SHP77 (cell line): ENCODE measurements at places on chromosomes 4 and X.

GRCh38 chr4:110049951-110050925, 137.6 kb downstream of the EGF start:
- DNase-seq = no peak

- DNase-seq = no peak
These were observed 16.8 kb upstream of the AMOT start for GRCh38 chrX:112857478-112857878.

DNA sequence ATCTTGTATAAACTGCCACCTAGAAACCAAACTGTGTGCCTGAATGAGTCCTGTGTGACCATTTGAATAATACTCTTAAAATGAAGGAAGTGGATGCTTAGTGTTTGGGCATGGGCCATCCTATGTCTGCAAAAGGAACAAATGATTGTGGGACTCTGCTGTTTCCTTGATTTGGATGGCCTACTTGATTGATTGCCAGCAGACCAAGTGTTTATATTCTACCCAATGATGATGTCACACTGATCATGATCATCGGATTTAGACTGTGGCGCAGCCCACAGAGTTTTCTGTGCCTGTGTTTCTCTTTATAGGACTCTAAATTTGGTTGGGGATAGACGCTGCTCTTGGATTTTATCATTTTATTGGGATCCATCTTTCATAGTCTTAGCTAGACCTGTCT, 4.4 kb downstream of the SEPTIN11 start:
- DNase-seq = no peak

DNA sequence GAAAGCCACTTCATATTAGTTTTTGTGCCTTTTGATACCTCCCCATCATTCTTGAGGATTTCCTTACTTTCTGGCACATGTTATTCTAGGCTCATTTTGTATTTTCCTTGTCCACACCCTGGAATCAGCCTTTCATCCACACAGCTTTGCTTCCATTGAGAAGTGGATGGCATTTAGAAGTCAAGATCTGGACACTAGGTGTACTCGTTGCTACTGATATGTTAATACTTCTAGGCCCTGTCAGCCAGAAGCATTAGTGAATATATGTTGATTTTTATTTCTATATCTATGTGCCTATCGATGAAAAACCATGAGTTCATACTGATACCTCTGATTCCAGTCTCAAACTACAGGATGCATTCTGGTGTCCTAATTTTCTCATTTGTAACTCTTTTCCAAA, 73.2 kb downstream of the ARHGAP24 start:
- no peak for DNase-seq

DNA sequence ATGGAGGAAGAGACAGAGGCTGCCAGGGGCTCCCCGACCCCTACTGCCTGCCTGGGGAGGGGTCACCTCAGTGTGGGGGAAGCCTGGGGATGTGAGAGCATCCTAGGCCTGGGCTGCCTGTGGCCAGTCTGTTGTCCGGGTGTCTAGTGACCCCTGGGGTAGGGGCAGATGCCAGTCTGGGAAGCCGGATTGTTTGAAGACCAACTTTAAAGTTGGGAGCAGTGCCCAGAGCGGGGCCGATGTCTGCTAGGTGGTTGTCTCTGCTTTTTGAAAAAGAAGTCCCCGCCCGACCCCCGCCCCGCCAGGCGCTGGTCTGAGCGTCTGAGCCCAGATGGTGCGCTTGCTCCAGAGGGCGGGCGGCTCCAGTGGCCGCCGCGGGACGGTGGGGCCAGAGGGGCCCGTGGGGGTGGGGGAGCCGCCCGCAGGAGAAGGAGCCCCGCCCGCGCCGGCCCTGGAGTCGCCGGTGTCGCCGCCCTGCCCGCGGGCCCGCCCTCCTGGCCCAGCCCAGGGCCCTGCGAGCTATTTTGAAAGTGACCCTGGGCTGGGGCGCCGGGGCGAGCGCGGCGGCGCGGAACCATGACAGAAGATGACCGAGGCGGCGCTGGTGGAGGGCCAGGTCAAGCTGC, at the start of gene DOK7:
Gene DOK7, plus strand, starts transcription at position 517 of the 626 bp plus-strand sequence. Its CDS starts 70 bp downstream, at position 587.
- DNase-seq = no peak

DNA sequence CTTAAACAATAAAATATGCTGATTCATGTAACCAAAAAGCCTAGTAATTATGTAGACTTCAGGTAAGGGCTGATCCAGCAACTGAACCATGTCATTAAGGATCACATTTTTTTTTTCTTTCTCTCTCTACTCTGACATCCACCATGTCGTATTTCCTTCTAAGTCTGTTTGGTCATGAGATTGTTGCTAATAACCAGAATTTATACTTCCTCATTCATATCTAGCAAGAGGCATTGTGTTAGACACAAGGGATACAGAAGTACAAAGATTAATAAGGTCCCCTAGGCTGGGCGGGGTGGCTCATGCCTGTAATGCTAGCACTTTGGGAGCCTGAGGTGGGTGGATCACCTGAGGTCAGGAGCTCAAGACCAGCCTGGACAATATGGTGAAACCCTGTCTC, 24.1 kb downstream of the PHEX start:
- no peak for DNase-seq

DNA sequence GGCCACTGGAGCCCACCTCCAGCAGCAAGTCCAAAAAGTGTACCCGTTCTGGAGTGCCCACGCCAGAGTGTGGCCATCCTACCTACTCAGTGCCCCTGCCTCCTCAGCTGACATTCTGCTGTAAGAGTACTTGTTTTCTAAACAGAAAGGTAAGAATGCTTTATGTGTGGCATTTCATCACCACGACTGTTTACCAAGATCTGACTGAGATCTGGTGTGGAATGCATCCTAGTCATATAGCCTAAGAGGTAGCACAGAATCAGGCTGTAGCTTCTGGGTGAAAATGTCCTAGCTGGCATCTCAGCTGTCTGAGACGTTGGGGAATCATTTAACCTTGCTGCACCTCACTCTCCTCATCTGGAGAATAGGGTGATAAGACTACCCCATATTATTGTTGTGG, 638.7 kb upstream of the TENM3 start:
- DNase-seq = no peak

DNA sequence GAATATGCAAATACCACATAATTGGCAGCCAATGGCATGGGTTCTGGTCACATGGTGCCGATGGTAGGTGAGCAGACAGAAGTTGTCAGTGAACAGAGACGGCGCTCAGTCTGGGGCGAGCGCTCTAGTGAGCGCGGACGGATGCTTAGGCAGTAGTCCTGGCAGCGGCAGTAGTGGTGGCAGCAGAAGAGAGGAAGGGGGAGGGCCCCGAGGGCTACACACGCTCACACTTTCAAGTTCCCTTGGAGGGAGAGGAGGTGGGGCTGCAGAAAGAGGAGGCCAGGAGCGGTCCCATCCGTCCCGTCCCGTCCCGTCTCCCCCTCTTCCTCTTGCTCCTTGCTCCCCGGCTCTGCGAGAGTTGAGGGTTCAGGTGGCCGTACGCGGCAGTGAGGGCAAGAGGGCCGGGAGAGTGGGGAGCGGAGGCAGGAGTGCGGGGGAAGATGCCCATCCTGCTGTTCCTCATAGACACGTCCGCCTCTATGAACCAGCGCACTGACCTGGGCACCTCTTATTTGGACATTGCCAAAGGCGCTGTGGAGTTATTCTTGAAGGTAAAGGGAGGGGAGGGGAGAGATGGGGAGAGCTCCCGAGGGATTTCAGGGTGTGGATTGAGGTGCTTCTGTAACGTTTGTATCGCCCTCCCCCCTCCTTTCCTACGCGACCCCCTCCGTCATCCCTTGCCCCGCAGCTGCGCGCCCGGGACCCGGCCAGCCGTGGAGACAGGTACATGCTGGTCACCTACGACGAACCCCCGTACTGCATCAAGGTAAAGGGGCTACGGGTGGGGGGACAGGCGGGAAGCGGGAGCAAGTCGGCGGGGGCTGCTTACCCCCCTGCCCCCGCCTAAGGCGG, at the start of gene INTS6L:
Gene INTS6L, plus strand, starts transcription at position 108 of the 852 bp plus-strand sequence. Its CDS starts 333 bp downstream, at position 441.
- peak; percentile 78 for DNase-seq

DNA sequence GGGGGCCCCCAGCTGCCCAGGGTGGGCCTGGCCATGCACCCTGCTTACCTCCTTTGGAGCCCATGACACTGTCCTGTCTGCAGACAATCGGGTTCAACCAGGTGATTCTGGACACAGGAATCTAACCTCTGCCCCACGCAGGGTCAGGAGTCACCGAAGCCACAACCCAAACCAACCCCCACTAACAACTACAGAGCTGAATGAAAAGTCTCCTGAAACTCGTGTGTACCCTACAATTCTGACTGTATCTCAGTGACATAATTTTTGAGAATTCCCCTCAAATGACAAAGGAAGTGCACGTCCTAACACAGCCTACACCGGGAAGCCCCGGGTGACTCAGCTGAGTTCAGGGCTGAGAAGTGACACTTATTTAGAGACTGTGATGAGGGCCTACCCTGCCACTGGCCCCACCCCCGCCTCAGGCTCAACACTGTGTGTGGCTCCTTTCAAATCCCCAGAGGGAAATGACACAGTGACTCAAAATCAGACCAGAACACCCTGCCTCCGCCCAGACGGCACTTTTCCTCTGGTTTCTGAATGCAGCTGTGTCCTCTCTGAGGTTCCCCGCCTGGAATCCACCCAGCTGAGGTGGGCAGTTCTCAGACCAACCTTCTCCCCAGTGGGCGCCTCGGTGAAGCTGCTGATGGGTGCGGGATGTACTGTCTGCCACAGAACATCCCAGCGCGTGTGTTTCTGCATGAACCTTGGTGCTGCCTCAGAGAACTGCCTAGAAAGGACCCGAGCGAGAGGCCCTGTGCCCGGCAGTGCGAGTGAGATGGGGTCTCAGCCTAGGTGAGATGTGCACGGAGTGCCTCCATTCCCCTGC, 9.9 kb downstream of the TNIP2 start:
- no peak for DNase-seq

DNA sequence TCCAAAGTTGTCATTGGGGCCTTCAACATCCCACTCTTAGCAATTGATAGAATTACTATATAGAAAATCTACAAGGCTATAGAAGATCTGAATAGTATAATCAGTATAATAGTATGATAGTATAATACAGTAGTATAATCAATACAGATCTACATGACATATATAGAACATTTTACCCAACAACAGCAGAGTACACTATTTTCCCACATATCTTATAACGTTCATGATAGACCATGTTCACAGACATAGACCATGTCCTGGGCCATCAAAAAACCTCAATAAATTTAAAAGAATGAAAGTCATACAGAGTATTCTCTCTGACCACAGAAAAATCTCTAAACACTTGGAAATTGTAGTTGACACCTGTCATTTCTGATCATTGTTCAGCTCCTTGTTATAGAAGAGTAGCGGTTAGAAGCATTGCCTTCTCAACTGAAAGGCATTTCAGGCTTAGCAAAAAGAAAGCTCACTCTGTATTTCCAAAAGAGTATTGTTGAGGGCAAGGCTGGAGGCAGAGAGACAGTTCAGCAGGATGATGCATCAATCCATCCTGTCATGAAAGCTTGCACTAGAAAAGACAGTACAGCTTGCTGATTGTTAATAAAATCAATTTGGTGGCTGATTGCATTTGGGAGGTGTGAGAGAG, 38.8 kb upstream of the ARMCX5 start:
- DNase-seq = no peak

DNA sequence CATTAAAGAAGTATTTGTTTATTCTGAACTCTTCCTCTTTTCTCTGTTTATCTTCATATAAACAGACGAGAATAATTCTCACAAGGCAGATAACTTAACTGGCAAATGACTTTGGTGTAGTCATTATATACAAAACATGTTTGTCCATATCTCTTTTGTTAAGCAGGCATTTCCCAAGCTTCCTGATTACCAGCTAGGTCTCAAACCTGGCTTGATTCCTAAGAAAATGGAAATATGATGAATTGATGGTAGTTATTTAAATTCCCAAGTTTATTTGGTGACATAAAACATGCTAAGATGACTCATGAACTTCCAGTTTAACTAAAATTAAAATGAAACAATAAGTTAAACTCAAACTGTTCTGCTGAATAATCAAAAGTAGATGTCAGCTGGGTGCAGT, 96.8 kb downstream of the ARSJ start:
- DNase-seq = no peak

GRCh38 chrX:49064303-49064702, 5.5 kb downstream of the CCDC120 start:
- DNase-seq = no peak

GRCh38 chrX:10045327-10046000, 78.3 kb downstream of the CLDN34 start:
- no peak for DNase-seq

DNA sequence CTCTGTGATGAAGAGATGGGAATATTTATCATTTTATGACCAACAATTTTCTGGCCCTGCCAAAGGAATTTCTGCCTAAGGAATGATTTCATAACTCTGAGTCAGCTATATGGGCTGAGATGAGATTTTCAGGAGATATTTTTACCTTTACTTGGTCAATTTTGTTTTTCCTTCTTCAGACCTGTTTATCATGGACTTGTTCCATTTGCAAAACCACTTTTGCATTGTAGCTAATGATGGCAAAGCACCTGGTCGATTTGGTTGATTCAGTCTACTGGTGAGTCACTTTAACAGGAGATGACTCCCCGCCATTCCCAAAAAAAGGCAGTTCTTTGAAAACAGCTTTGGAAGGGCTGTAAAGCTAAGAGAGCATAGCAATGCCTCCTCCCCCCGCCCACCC, 53.3 kb downstream of the TEX13A start:
- DNase-seq = no peak

DNA sequence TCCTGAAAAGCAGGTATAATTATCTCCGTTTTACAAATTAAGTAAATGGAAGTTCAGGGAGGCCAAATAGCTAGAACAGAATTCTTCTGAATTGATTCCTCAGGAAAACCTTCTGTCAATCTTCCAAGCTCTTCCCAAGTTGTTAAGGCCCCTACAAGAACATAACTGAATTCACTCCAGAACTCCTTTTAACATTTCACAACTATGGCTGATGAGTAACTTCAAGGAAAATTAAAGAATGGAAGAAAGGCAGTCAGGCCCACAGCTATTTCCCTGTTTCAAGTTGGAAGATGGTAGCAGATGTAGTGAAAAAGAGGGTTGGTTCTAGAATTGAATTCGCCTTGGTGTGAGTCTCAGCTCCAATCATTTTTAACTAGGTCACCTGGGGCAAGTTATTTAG, 15.9 kb downstream of the SETD7 start:
- no peak for DNase-seq

DNA sequence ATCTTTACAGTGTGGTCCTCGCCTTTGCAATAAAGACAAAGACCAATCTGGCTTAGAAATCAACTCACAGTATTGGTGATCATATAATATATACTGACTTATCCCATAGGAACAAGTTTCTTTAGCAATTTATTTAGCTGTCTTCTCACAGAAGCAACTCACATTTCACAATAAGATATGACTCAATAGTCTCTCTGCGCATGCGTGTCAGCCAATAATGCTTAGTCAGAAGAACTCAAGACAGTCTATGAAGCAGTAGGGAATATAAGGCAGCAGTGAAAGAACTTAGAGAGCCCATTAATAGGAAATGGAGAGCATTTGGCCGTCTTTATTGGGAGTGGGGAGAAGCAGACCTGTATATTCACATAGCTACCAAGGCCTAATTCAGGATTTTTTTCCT, 216.7 kb downstream of the IL13RA2 start:
- DNase-seq = no peak

DNA sequence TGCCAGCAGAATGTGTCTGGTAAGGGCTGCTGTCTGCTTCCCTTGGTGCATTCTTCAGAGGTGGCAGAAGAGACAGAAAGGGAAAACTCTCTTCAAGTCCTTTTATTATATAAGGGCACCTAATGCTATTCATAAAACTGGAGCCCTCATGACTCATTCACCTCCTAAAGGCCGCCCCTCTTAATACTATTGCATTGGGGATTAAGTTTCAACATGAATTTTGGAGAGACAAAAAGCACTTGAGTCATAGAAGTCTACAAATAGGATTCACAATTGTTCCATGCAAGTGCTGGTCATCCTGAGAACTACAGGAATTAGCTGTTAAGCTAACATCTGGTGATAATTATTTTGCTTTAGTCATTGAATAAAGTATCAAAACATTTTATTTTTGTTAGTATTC, 349.5 kb downstream of the HS3ST1 start:
- DNase-seq = no peak

GRCh38 chrX:11470250-11470974, 177.2 kb downstream of the AMELX start:
- DNase-seq = no peak
